ENCODE measurements at places on chromosomes 4 and X.

DNA sequence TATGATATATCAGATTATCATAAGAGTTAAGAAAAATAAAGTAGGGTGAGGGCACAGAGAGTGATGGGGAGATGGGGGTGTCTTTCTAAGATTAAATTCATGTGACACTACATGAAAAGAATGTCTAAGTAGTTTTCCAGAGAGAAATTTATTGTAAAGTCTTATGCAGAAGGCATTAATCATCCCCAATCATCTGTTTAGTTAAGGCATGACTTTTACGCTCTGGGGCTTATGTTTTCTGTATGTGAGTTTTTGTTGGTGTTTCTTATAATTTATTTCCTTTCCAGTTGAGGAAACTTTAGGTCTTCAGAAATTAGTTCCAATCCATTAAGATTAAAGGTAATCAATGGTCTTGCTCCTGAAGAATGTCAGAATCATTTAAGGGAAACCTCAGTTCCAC lies 383.0 kb upstream of the GALNT7 start:
- no peak for DNase-seq

GRCh38 chr4:25826074-25826752 lies 36.6 kb downstream of the SEL1L3 start:
- no peak for DNase-seq

DNA sequence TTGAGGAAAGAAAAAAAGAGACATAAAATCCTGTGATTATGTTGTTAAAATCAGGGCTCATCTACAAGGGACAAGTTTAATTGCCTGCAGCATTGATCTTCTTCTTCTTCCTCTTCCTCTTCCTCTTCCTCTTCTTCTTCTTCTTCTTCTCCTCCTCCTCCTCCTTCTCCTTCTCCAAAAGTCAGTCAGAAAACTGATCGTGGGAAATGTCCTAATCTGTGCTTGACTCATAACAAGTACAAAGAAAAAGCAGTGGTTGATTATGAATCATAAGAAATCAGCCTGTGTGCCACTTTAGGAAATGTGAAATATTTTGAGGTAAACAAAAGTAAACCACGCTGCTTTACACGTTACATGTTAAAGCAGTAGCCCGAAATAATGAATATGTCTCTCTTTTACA lies 2.7 kb upstream of the ATP10D start:
- no peak for DNase-seq

DNA sequence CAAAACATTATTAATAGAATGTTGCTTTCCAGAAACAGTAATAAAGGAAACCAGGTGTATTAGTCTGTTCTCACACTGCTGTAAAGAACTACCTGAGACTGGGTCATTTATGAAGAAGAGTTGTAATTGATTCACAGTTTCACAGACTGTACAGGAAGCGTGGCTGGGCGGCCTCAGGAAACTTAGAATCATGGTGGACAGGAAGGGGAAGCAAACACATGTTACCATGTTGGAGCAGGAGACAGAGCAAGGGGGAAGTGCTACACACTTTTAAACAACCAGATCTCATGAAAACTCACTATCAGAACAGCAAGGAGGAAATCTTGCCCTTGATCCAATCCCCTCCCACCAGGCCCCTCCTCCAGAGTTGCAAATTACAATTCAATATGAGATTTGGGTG lies 815.8 kb downstream of the TRIML1 start:
- DNase-seq = no peak

GRCh38 chr4:78058591-78059523 lies 1.7 kb downstream of the FRAS1 start:
- no peak for DNase-seq

GRCh38 chr4:14321723-14322122 lies 680.6 kb upstream of the CPEB2 start:
- no peak for DNase-seq

DNA sequence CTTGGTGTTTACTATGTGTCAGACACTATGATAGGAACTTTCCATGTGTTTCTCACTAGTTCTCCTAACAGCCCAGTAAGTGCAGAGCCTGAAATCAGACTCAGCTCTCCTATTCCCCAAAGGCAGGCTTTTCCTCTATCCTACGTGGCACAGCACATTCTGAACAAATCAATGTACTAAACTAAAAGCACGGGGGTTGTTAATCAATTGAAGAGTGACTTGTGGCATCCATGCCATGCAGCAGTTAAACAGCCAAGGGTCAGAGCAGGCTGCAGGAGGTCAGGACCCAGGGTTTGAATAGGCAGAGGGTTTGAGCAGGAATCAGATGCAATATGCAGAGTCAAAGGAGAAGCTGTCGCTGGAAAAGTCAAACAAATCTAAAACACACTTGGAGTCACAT lies 289.7 kb upstream of the LDB2 start:
- DNase-seq = no peak

DNA sequence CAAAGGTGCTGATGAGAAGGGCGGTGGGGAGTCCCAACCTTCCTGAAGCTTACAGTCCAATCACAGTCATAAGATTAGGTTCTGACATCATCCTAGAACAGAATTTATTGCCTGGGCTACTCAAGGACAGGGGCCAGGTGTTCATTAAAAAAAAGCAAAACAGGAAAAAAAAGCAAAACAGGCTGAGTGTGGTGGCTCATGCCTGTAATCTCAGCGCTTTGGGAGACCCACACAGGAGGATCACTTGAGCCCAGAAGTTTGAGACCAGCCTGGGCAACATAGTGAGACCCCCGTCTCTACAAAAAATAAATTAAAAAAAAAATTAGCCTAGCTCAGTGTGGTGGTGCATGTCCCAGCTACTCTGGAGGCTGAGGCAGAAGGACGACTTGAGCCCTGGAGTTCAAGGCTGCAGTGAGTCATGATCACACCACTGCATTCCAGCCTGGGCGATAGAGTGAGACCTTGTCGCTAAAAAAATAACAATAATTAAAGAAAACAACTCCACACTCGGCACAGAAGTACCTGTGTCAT lies 3.0 kb downstream of the RAB9A start:
- no peak for DNase-seq

DNA sequence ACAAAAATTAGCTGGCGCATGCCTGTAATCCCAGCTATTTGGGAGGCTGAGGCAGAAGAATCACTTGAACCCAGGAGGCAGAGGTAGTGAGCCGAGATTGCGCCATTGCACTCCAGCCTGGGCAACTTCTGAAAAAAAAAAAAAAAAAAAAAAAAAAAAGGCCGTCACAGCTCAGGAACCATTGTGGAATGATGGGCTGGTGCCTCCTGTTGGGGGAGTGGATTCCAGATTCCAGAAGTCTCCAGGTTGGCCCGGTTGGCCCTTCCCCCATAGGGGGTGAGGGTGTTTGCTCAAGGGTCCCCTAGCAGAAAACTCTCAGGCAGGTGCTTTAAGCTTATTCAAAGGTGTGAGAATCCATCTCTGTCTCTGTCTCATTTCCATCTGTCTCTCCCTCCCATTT lies 11.5 kb downstream of the SH3TC1 start:
- DNase-seq = no peak

GRCh38 chr4:122003335-122003734 lies 51.5 kb upstream of the TRPC3 start:
- DNase-seq = peak; percentile 19

DNA sequence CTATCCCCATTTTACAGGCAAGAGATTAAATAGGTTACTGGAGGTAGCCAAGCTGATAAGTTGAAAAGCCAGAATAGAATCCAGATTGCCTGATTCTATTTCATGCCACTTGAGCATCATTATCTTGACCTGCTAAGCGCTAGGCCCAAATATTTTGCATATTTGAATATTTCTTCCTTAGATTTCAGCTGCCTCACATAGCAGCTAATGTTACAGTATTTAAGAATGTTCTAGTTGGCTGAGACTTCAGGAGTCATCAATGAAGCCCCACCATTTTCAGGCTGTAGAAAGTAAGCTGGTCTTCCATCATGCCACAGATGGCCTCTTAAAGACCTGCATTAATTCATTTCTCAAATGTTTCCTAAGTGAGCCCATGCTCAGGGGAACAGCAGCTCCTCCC lies 121.4 kb downstream of the SHROOM3 start:
- no peak for DNase-seq

- DNase-seq = no peak
These were observed 193.9 kb downstream of the CPXCR1 start for GRCh38 chrX:88940904-88941303.

GRCh38 chr4:111761531-111761930 lies 383.7 kb upstream of the FAM241A start:
- DNase-seq = no peak

GRCh38 chr4:103032574-103032973 lies 13.1 kb upstream of the SLC9B1 start:
- DNase-seq = no peak

DNA sequence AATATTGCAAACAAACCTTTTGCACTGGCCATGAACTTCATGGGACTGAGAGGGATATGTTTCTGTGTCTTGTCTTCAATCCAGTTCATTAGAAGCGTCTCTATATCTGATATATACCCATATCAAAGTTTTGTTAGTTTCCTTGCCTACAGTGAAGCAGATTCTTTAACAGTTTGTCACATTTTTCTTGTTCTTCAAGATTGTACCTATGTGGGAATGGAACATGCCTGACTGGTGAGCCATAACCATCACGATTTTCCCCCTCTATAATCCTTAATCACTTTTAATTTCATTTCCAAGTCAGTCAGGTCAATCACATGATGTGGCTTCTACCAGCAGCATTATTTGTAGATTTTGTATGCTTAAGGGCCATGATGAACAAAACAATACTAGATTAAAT lies 197.1 kb upstream of the PDE5A start:
- no peak for DNase-seq

- no peak for DNase-seq
These were observed 443.7 kb upstream of the FGF16 start for GRCh38 chrX:77003530-77003929.

DNA sequence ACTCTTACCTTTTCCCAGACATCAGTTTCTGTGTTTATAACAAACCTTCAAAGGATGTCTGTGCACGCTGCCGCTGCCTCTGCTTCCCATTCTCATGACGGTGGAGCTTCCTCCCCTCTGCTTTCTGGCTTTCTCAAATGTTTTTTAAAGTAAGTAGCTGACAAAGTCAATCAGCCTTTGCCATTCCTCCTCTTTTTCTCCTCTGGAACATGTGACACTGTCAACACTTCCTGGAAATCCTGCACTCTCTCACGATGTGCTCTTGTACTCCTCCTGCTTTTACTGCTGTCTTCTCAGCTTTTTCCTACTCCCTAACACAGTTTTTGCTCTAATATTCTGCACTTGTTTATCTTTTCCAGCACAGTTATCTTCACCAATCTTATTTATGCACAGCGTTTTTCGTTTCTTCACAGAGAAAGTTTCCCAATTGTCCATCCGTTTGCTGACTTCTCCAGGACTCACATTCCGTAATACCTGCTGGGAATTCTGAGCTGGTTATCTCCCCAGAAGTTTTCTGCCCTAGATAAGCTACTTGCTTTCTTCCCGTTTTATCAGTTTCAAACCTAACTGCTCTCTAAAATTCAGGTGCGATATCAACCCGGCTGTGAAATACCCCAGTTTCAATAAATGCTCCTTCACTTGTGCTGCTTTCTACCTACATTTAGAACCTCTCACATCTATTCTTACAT lies 465.6 kb upstream of the AGA start:
- DNase-seq = no peak

GRCh38 chr4:13980317-13981310 lies 353.1 kb upstream of the BOD1L1 start:
- DNase-seq = no peak

GRCh38 chrX:142978130-142978684 lies 47.5 kb upstream of the SPANXN4 start:
- DNase-seq = no peak

- no peak for DNase-seq
These were observed 812 bp downstream of the FAT1 start for GRCh38 chr4:186722796-186723291.

- DNase-seq = no peak
These were observed 1.7 kb downstream of the NSD2 start for GRCh38 chr4:1872870-1873269.

- no peak for DNase-seq
These were observed 62.7 kb downstream of the TMEM131L start for GRCh38 chr4:153528705-153529485.

GRCh38 chrX:154374313-154375155 lies at the start of gene FLNA:
Gene FLNA (minus strand): TSS chrX:154374634. CDS start chrX:154371245, 3,389 bp downstream.
- no peak for DNase-seq

DNA sequence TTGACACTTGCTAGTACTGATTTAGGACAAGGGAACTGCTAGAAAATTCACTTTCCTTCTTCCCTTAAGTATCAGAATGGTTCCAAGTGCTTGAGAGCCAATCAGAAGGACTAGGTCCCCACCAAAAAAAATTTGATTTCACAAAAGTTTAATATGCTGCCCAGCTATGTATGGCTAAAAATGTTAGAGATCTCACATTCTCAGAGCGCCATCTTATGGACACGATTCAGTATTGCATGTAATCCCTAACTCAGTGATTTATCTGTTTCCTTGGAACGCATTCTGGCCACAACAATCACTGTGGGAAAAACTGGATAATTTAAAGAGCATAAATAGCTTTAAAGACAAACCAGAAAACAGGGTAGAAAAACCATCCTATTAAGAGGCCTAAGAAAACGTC lies 255.1 kb upstream of the GPC4 start:
- no peak for DNase-seq

GRCh38 chrX:148741441-148741840 lies 241.0 kb downstream of the AFF2 start:
- no peak for DNase-seq

- DNase-seq = no peak
These were observed 351.2 kb downstream of the ARHGAP24 start for GRCh38 chr4:85826060-85826678.

- DNase-seq = no peak
These were observed 369.9 kb upstream of the ANXA10 start for GRCh38 chr4:167722487-167722808.

DNA sequence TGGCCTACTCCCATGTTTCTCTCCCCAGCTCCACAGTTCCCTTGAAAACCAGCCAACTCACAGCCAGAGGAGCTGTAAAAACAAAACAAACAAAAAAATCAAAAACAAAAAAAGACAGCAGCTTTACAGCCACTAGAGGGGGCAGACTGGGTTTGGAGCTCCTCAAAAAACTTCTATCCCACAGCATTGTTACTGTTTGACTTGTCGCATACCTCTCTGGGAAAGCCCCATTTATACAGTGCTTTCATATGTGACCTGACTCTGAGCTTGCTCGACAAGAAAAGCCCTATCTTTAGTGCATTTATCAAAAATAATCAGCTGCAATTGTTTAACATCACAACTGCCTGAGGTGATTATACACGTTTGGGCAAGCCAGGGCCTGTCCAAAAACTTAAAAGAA lies 21.6 kb downstream of the TSPAN6 start:
- no peak for DNase-seq

GRCh38 chr4:10656420-10656819 lies 28.1 kb downstream of the CLNK start:
- DNase-seq = no peak

Measured in activated T-cell treated with anti-CD3 and anti-CD28 coated beads for 4 hours (primary cell).